Iris pigment epithelial cell (primary cell): ENCODE measurements at places on chromosomes 16 and 17.

- DNase-seq, result peak; percentile 25
Measured at GRCh38 chr16:19888834-19889233, 4.2 kb upstream of the GPRC5B start.

DNA sequence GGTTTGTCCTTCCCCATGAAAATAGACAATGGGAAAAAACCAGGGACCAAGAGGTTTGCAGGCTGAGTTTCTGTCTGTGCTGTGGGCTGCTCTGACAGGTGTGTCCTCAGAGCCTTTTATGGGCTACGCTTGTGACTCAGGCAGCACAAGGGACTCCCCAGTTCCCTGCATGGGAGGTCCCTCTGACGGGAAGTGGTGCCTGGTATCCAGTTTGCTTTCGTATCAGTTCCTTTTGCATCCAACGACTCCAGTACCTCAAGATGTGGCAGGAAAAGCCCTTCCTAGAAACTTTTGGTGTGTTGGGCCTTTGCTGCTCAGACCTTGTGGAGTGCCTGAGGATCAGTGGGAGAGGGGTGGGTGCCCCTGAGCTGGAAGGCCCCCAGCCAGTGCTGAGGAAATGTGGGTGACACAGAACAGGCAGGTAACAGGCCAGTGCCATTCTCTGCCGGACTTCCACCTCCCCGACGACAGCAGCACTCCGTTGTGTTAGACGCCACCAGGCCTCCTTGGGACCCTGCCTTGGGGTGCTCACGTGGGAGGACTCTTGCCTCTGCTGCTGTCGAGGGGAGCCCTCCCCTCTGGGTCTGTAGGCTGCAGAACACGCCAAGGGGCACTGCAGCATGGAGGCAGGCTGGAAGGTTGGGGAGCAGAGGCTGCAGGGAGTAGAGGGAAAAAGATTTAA lies 38.4 kb upstream of the IRF8 start:
- DNase-seq, result no peak

DNA sequence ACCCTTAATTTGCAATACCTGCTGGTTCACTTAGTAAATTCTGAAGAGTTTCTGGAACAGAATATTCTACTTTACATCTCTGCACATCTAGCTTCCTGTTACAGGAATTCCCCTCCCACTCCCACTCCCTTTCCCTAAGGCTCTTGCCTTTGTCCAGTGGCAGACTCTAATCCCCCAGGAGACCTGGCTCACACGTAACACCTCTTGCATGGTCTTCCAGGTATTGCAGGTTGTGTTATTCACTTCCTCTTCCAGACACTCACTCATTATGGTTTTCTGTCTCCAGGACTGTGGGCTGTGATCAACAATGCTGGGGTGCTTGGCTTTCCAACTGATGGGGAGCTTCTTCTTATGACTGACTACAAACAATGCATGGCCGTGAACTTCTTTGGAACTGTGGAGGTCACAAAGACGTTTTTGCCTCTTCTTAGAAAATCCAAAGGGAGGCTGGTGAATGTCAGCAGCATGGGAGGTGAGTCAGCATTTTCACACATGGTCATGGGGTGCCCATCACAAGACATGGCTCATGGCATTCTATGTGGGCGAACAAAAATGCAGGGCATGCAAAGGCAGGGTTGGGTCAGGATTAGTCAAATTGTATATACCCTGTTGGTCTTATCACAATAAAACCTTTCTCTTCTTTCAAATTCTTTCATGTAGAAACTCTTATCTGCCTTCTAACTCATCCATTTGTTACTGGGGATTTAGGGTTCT lies 35.8 kb downstream of the HSD17B2 start:
- peak; percentile 51 for DNase-seq

- DNase-seq, result no peak
Measured at GRCh38 chr17:57639381-57639780, 105.7 kb downstream of the CCDC182 start.

DNA sequence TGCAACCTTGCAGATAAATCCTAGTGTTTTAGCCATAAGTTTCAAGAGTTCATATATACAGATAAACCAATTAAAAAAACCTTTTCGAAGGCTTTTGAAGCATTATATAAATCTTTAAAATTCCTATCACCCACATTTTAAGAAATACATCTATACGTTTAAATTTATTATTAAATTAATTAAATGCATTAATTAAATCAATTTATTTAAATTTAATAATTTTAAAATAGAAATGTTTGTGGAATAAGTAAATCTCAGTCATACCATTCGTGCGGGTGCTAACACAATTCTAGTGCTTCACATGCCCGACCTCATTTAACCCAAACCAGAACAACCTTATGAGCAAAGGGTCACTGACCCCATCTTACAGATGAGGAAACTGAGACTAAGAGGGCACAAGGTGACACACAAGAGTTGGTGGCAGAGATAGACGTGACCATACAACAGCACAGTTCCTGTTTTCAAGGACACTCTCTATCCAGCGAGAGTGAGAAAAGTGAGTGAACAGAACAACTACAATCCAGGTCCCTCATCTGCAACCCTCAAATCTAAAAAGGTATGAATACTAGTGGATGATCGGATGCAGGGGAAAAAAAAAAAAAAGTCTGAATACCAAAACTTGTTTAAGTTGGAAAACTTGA lies 1.4 kb downstream of the NSMCE1 start:
- DNase-seq, result no peak

- no peak for DNase-seq
Measured at GRCh38 chr17:50534222-50534978, 1.9 kb downstream of the EPN3 start.

GRCh38 chr17:47057830-47058229 lies 78.8 kb upstream of the RPRML start:
- no peak for DNase-seq

- DNase-seq, result no peak
Measured at GRCh38 chr17:17492085-17492484, 4.1 kb downstream of the RASD1 start.

GRCh38 chr16:31225193-31225592 lies 8.3 kb upstream of the PYDC1 start:
- no peak for DNase-seq

- no peak for DNase-seq
Measured at GRCh38 chr17:4184811-4185210, 41.8 kb downstream of the CYB5D2 start.

DNA sequence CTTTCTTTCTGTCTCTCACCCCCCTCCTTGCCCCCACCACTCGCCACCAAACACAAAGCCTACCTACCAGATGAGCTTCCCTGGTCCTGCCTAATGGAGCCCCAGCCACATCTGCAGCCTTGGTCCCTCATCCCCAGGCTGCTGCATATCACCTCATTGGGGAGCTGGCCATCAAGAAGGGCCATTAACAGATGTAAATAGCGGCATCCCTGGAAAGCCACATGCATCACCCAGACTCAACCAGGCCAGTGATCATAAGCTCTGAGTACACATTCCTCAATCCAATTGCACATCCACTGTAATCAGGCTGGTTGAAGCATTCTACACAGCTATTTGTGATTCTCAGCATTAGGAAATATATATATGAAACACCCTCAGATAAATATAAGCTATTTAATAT lies 211.7 kb upstream of the C17orf78 start:
- no peak for DNase-seq

GRCh38 chr16:28873543-28874201 lies 4.6 kb upstream of the ATP2A1 start:
- no peak for DNase-seq

DNA sequence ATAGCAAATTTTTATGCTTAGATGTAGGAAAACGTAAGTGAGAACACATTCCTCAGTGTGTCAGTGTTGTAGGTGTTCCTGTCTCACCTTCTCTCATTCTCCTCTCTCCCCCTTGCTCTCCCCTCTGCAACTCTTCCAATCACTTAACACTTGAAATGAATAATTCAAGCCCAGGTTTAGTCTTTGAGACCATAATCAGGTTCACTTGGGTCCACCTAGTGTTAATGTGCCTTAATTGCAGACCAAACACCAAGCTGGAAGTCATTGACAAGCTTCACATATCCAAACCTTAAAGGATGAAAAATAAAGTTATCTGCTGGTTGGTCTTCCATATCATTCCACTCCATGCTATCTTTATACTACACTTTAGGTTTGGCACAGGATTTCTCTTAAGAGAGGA lies 37.0 kb downstream of the STXBP4 start:
- DNase-seq, result peak; percentile 28

DNA sequence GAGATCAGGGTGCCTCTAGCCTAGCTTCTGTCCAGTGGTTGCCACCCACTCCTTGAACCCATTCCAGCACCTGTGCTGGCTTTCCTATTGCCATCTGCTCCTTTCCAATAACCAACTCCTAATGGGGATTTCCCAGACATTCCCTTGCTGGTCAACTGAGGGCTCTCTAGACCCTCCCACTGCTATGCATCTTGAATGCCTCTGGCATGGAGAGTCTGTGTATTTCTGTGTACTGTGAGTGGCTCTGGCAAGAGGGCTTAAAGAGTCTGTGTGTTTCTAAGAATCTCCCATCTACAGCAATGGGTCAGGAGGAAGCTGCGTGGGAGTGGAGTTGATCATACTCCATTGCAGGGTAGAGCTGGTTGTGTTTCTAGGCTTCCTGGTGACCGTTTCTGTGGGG lies 11.0 kb upstream of the EPN3 start:
- DNase-seq, result no peak

GRCh38 chr17:7987112-7987893 lies 15.1 kb upstream of the GUCY2D start:
- peak; percentile 34 for DNase-seq

GRCh38 chr17:60542071-60542470 lies 16.0 kb upstream of the APPBP2 start:
- DNase-seq, result no peak

DNA sequence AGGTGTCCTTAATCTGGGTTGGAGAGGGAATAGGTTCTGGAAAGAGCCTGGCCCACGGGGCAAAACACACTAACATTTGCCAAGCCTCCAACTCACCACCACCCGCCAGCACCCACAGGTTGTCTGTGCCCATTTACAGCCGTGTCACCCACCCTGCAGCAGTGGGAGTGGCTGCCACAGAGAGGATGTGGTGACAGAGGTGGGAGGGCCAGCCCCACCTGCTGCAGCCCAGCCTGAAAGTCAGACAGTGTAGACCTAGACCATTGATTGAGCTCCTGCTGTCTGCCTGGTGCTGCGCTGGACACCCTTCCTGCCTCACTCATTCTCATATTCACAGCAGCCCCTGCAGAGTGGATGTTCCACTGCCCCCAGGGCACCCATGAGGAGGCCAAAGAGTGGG lies 44.7 kb downstream of the IL21R start:
- DNase-seq, result no peak

- no peak for DNase-seq
Measured at GRCh38 chr16:68553186-68553585, 14.1 kb downstream of the ZFP90 start.

- DNase-seq, result no peak
Measured at GRCh38 chr17:8693328-8693727, 51.3 kb downstream of the CCDC42 start.

GRCh38 chr17:71363661-71364060 lies 757.2 kb upstream of the SOX9 start:
- DNase-seq, result no peak

DNA sequence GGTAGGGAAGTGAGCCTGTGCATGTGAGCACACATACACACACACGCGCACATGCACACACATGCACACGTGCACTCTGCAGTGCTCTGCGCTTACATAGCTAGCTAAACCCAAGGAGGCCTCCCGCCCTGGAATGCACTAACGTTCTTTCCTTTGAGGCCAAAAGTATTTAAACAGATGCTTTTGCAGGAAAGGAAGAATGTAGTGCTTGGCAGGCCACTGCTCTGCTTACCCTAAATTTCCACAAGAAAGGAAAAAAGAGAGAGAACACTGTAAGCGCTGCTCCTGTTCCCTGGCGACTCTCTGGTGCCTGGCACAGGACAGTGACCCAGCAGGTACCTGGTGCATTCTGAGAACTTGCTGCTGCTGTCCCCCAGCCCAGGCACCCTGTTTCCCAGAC lies 31.3 kb upstream of the MRPS23 start:
- peak; percentile 87 for DNase-seq

GRCh38 chr16:84593825-84594724 lies 23.8 kb downstream of the COTL1 start:
- DNase-seq, result peak; percentile 39

DNA sequence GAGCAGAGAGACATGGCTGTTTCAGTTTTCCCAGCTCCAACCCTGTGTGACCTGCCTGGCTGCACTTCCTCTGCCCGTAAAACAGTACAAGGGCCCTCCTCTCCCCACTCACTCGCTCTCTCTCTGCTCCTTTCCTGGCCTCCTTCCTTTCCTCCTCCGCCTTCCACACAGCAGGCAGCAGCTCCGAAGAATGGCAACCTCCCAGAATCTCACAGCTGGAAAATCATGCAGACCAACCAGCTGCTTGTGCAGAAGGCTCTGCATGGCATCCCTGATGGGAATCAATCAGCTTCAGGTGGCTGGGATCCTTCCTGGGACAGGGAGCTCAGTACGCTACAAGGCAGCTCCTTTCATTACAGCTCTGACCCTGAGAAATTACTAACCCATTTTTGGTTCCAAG lies 27.4 kb downstream of the TMEM132E start:
- no peak for DNase-seq

DNA sequence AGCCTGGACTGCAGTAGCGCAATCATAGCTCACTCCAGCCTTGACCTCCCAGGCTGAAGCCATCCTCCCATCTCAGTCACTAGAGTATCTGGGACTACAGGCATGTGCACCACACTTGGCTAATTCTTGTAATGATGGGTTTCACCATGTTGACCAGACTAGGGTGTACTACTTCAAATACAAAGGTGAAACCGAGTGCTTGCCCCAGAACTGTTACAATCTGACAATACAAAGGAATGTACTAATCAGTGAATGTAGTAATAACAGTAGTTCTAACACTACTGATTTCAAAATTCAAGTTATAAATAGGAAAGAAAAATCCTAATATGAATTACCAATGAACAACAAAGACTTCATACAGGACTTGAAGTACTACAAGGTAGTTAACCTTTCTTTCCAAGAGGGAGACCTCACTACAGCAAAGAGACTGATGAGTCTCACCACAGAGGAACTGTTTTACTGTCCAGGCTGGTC lies 24.4 kb downstream of the CRK start:
- no peak for DNase-seq

DNA sequence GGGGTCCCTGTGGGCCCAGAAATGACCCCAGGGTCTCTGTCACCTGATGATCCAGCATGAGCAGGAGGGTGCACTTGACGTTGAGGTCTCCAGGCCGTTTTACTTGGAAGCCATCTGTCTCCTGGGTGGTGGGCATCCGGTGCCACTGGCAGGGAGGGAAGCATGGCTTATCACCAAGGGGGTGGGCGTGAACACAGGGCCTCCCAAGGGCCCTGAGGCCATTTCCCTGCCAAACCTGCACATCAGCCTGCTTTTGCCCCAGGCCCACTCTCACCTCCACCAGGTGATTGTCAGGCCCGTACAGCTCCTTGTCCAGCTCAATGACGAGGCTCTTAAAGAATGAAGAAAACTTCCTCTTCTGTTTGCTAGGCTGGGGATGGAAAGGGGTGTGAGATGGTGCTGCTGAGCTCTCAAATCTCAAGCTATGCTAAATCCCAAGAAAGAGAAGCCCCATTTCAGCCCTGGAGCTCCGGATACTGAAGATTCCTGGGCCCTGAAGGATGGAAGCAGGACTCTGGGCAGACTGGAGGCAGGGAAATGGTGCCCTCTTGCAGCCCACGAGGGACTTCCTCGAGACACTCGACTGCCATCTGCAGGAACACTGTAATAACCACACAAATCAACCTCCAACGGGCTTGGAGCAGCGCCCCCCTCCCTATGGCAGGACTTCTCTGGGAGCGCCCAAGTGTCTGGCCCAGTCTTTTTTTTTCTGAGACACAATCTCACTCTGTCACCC lies 7.1 kb upstream of the FTSJ3 start:
- DNase-seq, result peak; percentile 70
